ENCODE measurements at places on chromosomes 16 and 17.

GRCh38 chr17:13735444-13735843 is 133.7 kb upstream of the HS3ST3A1 start:
- DNase-seq = no peak

DNA sequence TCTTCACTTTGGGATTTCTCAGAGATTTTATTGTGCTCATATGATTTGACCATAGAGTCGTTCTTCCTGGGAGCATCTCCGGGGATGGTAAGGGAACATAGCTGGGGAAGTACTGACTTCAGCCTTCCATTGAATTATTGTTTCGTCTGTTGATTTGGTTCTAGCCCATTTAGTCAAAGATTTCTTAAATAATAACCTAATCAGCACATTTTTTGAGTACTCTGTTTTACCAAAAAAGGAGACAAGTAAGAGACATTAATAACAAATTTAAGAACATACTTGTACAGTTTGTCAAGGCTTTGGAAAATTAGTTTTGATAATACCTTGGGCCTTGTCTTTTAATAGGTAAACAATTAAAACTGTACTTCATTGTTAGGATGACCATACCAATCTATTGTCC is 78.0 kb downstream of the CDRT15 start:
- no peak for DNase-seq

DNA sequence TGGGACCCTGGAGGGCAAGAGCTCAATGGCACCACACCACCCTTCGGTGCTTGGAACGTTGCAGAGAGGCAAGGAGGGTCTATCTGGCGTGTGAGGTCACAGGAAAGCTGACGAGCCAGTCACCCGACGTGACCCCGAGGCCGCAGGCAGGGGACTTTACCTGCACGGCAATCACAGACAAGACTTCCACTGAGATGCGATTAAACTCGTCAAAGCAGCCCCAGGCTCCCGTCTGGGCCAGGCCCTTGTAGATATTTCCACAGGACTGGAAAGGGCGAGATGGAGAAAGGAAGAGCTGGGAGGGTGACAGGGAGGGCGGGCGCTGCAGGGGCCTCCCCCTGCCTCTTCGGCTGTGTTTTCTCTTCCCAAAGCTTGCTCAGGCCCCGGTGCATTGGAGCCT is 78.3 kb downstream of the DNAH17 start:
- DNase-seq = no peak

DNA sequence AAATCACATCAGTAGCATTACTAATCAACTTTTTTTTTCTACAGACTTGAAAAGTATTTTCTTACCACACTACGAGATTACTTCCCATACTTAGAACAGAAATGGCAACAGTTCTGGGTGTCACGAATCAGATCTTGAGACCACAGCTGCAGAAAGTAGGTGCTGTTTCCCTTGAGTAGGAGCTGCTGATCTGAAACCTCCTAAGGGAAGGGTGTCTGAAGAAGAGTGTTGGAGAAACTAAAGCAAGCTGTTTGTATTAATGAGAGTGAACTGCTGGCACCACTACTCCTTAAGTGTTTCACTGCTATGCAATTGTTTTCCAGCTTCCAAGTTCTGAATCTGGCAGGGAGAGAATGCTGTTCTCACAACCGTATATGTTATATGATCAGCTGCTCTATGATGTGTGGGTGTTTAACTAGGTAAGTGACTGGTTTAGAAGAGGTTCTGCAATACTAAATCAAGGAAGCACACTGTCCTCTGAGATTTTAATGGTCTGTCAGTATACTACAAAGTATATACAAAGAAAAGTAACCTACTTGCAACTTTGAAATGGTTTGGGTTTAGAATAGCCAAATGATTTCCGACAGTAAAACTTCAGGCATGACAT is 3.3 kb downstream of the ZNF652 start:
- no peak for DNase-seq

All from effector CD8-positive, alpha-beta T cell (primary cell).